H1 (cell line): ENCODE measurements at places on chromosomes 6 and 20.

DNA sequence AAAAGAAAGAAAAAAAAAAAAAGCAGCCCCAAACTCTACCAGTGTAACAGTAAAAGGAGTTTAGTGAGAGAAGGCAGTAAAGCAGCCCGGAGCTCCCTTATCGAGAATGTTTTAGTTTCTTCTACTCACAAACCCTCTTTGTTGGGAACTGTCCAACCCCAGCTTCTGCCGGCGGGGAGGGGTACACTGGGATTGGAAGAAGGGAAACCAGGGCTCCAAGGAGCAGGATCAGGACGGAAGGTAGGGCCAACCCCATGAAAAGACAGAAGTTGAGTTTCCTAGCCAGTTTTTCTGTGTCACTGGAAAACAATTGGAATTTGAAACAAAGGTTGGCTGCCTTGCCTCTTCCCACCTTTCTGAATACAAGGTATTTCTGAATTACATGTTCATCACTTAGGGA is 66.0 kb downstream of the KIZ start:
- peak; percentile 64 for DNase-seq

- no peak for DNase-seq
Observed at GRCh38 chr20:39645131-39645530, 683.0 kb downstream of the DHX35 start.

DNA sequence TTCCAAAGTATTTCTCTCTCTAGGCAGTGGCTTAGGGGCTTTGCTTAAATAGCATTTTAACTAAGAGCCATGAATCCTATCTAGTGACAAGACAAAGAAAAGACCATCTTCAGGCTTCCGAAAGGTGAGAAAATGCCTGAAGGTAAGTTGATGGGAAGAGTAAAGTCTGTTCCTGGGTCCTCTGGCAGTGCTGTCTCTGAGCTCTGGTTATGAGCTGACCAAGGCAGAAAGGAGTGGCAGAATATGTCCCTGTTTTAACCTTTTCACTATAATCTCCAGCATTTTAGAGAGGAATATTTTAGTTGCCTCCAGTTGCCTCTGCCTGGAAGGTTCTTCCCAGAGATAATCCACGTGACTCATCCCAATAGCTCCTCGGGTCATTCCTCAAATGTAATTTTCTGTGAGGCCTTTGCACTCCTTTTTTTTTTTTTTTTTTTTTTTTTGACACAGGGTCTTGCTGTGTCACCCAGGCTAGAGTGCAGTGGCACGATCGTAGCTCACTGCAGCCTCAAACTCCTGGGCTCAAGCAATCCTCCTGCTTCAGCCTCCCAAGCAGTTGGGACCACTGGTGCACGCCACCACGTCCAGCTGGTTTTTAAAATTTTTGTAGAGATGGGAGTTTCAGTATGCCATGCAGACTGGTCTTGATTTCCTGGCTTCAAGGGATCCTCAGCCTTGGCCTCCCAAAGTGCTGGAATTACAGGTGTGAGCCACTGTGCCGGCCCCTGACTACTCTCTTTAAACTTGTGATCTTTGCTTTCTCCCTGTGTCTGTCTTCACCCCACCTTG is 3.7 kb upstream of the ARMH2 start:
- DNase-seq, result no peak

DNA sequence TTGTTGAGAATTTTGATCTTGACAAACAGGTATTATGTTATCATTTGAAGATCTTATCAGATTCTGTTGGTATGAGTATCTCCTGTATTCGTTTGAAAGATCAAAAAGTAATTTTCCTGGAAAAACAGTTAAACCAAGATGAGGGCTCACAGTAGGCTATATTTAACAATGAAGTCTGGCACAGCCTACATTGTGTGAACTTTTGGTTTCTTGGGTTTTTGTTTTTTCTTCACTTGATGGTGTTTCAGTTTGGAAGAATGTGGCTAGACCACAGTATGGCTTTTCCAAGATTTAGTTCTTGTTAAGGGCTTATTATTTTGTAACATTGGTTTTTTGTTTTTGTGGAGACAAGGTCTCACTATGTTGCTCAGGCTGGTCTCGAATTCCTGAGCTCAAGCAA is 306.4 kb downstream of the CDKAL1 start:
- no peak for DNase-seq

DNA sequence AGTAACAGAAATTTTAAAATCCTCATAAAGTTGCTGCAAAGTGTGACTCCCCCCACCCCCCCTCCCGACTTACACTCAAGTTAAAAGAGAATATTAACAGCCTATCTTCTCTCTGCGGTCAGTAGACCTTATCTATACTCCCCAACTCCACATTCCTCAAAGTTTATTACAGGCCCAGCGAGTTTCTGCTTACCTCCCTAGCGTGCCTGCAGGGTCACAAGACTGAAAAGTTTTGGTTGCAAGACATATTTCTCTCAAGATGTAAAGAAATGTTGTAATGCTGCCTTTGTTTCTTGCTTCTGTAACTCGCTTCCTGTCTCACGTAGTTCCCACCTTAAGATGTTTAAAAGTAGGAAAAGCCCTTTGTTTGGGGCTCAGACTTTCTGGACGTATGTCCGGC is 699.6 kb downstream of the PHF3 start:
- DNase-seq, result no peak

DNA sequence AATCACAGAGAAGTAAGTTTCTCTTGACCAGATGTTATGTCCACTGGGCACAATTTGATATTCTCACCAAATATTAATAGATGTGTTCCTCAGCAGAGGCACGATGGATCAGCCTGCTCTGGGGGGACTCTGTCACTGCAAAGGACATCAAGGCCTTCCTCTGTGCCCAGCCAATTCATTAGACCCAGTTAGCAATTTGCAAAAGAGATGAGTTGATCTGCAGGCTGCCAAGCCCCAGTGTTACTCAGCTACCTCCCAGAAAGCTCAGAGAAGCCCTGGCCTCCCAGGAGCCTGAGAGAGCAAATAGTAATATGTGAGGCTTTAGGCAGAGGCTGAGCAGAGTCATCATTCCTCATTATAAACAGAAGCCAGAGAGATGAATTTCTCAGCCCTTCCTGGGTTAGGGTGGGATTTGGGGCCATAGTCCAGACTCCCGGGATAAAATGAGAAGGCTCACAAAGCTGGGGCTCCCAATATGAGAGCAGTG is 54.2 kb downstream of the ZNF831 start:
- no peak for DNase-seq

- no peak for DNase-seq
Observed at GRCh38 chr6:142008781-142009180, 123.9 kb upstream of the GJE1 start.

GRCh38 chr6:6412700-6413099 is 92.2 kb upstream of the F13A1 start:
- DNase-seq, result no peak

GRCh38 chr20:22946596-22946995 is 88.5 kb upstream of the SSTR4 start:
- DNase-seq, result no peak

GRCh38 chr20:51541189-51542032 is 1.1 kb downstream of the NFATC2 start:
- DNase-seq, result no peak

GRCh38 chr6:161091972-161092701 is 100.6 kb downstream of the MAP3K4 start:
- DNase-seq, result no peak

- DNase-seq, result no peak
Observed at GRCh38 chr6:42158011-42158410, 15.2 kb upstream of the GUCA1A start.

DNA sequence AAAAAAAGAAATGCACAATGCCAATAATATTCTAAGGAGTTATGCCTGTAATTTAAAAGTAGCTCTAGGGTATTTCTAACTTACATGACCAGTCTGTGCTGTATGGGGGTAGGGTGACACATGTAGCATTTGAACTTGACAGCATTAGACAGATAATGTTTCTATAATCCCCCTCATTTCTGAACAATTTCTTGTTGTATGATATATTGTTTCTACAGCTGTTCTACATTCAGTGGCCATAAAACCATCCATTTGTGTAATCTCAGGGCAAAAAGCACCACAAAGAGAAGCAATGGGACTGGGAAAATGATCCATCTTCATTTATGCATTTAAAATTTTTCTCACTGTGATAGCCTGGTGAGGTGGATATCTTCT is 767.8 kb downstream of the TFAP2A start:
- no peak for DNase-seq

DNA sequence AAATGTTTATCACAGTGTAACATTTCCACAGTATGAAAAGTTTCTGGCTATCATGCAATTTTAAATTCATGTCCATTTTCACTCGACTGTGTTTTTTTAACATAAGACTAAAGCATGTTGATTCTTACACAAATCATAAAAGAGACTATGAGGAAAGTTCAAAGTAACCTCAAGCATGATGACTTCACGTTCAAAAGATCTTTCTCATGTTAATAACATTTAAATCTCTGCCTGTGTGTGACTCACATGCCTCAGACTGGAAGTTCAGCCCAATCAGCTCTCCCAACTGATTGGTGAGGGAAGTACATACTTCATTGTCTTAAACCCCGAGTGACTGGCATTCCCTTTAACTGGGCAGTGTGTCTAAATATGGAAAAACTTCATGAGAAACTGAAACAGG is 37.4 kb downstream of the ATXN1 start:
- DNase-seq, result peak; percentile 47

DNA sequence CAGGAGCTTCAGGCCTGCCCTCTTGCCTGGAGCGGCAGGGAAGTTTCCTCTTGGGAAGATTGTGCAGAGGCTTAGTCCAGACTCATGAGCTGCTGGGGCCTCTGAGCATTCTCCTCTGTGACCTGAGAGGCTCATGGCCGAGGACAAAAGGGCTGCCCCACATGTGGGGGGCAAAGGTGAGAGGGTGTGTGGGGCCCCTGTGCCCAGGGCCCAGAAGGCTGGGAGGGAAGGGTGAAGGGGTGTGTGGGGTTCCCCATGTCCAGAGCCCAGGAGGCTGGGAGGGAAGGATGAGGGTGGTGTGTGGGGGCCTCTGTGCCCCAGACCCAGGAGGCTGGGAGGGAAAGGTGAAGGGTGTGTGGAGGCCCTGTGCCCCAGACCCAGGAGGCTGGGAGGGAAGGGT is 50.8 kb upstream of the SLC22A1 start:
- DNase-seq, result no peak

- DNase-seq, result no peak
Observed at GRCh38 chr6:117156741-117157140, 108.6 kb upstream of the VGLL2 start.

DNA sequence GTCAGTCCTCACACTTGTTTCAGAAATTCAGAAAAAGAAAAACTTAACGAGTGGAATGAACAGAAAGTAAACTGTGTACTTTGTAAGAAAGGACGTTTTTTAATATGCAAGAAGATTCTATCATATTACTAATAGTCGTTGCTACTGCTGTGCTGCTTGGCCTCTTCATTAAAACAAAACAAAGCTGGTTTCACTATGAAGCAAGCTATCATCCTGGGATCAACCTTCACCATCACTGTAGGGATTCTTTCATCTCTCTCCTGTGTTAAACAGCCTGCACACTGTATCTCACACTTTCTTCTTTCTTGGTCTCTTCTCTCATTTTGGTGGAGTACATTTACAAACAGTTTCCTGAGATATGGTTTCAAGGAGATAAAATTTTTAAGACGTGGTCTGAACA is 284.2 kb downstream of the BTBD9 start:
- no peak for DNase-seq

- no peak for DNase-seq
Observed at GRCh38 chr20:32204205-32205109, 3.1 kb downstream of the PLAGL2 start.

GRCh38 chr6:42190554-42191183 is 4.1 kb downstream of the GUCA1B start:
- no peak for DNase-seq

DNA sequence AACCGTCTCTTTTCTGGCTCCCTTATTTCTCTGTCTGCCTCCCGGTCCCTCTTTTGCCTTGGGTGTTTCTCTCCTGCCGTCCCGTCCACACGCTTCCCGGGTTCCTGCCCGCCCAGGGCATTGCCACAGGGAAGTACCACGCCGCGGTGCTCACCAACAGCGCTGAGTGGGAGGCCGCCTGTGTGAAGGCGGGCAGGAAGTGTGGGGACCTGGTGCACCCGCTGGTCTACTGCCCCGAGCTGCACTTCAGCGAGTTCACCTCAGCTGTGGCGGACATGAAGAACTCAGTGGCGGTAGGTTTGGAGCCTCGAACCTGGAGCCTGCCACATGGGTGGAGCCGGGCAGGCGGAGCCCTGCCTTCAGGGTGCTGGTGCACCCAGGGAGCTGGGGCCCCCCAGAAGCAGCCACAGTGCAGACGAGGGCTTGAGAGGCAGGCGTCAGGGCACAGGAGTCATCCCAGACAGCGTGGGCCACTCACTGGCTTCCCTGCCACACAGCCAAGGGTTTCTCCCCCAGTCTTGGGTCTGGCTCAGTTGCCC is 21.3 kb downstream of the NPEPL1 start:
- no peak for DNase-seq

DNA sequence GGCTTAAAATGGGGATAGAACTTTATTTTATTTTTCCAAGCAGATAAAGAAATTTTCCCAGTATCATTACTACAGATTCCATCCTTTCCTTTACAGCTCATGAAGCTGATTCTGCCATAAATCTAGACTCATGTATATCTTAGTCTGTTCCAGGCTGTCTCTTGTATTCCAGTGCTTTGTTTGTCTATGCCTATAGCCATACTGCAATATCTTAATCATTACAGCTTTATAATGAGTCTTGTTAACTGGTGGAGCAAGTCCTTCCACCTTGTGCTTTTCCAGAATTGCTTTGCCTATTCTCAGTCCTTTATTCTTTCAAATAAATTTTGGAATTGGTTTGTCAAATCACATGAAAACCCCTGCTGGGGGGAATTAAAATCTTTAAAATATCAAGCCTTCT is 99.2 kb downstream of the MAP3K5 start:
- DNase-seq, result no peak

DNA sequence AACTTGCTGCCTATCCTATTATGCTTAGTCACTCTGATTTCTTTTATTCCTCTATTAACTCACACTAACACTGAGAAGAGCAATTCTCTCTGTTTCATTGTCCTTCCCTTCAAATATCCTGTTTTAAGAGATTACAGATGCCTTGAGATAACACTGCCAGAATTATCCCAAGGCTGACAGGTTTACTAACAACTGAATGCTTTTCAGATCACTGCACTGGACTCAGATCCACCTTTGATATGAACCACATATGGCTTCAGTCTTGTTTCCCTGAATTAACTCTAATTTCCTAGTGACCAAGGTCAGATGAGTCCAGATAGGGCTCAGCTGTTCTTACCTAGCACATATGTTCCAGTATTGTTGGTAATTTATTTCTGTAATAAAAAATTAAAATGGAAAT is 633.1 kb downstream of the GRIK2 start:
- no peak for DNase-seq

DNA sequence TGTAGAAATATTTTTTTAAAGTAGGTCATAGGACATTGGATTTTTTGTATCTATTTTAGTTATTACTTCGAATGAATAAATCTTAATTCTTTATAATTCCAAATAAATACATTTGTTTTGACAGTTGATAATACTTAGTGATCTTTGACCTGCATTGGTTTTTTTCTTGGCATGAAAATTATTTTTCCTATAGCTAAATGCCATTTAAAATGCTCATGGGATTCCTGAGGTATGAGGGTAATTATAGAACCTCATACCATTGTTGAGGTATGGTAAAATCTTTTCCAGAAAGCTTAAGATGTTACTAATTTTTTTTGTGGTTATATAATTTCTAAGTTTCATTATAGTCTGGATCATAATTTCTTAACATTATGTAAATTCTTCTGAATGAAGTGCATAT is 8.3 kb downstream of the PM20D2 start:
- DNase-seq, result no peak
